ENCODE measurements at places on chromosomes 2 and 18.

GRCh38 chr2:60470340-60470739 is 83.1 kb downstream of the BCL11A start:
- no peak for DNase-seq

DNA sequence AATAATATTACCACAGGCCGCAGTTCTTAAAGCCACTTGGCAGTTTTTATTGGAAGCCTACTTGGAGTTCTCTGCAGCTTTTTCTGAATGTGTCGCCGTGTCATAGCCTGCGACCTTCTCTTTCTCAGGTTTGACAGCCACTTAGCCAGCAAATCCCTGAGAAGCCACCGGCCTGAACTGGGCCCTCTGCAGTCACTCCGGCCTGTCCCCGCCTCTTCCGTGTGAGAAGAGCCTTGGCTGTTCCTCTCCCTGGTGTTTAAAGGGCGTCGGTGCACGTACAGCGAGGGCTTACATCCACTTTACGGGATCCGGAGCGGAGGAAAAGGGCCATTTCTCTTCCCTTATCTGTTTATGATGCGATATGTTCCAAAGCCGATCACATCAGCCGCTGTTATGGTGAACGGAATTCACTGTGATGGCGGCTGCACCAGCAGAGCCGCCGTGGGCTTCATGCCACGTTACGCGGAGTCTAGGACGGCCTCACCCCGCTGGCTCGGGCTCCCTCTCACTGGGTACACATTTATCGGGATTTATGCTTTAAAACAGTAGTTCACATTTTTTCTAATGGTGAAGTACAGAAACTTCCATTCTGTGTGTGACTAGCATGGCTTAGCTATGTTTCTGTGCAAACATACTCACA is 66.8 kb downstream of the GBX2 start:
- DNase-seq = no peak

GRCh38 chr2:149271575-149271974 is 58.8 kb upstream of the LYPD6 start:
- no peak for DNase-seq

DNA sequence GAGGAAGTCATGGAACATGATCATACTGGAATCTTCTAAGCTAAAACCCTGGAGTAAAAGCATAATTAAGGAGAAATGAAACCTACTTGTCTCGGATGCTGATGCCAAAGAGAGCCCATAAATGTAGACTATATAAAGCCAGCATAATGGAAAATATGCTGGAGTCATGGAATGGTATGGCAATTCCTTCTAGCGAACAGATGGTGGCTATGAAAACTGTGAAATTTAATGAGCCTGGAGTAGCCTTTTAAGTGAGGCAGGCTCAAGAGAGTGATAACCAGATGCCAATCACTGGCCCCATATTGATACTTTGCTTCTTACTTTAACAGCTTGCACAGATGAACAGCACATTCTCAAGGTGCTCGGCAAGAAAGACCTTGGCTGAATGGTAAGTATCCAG is 206.3 kb downstream of the PID1 start:
- DNase-seq = no peak

DNA sequence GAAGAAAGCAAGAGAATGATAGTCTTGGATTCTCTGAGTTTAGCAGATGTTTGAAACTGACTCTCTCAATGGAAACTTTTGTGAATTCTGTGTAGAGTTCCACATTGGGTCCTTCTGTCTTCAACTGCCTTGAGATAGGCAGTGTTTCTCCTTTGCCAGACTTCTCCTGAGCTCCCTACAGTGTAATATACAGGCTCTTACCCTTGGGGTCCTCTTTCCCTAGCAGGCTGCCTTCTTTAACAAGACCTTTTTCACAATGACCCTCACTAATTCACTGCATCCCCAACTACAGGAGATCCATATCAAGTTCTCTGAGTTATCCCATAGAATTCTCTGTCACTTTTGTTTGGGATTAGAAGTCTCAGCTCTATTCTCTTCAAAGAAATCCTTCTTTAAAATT is 513.0 kb downstream of the XIRP2 start:
- DNase-seq = no peak
